ENCODE measurements at places on chromosomes 6 and 20.

DNA sequence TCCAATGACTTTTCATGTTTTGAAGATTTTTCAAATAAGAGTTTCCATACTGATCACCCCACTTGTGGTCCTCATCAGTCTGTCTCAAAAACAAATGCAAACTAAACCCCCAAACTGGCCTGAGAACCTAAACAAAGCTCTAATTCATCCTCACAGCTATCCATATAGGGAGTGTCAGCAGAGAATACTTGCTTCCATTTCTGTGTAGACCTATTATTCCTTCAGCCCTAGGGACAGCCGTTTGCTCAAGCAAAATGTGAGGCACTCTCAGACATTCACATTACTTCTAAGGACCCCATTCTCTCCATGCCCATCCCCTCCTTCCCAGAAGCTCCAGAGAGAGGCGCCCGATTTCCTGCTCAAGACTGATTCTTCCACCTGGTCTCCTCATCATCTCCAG lies 24.6 kb downstream of the DNAAF9 start:
- DNase-seq: no peak

DNA sequence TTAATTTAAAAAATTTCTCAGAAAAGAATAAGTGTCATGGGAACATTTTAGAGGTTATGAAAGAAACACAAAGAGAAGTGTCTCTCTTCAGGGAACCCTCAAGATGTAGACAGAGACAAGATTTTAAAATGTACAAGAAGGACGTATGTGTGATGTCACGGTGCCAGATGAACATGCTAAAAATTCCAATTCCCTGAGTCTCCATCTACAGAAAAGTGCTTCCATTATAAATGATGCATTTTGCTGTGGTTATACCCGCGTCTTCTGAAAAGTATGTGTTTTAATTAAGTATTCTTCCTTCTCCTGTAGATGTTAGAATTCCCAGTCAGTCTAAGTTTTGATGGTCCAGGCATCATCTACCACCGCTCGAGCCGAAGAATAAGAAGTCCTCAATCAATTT lies 489.1 kb downstream of the PREX1 start:
- no peak for DNase-seq

- DNase-seq: no peak
These were observed 31.8 kb upstream of the PLEKHG1 start for GRCh38 chr6:150567823-150568383.

DNA sequence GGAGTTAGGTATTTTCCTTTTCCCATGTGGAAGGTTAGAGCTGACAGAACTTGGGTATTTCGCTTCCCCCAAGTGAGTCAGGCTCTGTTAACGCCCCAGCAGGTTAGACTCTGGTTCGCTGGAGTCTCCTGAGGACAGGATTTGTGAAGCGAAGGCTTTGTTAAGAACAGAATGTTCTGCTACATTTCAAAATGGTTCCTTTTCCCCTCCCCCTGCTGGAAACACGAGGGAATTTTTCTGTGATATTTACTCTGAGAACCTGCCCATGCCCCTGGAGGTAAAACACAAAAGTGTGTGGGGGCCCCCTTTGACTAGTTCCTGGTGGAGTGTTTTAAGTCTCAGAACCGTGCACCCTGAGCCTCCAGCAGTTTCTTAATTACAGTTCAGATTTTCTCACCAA lies 731.4 kb upstream of the CITED2 start:
- DNase-seq: no peak

GRCh38 chr20:44762466-44763140 lies 16.9 kb downstream of the KCNK15 start:
- DNase-seq: no peak

DNA sequence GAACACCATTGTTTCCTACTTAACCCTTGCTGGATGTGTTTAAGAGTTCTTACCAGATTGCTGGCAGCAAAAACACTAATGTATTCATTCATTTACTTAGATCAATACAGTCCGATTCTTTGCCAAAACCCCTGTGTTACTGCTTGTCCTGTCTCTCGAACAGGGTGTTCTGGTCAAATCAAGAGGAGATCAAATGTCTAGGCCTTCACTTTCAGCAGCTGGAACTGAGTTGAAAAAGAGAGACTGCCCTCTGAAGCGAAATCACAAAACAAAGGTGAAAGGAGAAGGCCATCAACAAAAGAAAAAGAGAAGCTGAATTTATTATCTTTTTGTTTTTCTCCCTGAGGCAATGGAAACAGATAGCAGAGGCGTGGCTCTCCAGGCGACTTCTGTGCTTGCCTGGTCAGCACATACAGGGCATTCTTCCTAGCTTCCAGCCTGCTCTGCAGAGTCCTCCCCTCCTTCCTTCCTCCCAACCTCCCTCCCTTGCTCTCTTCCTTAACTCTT lies 44.1 kb upstream of the GCM1 start:
- no peak for DNase-seq

DNA sequence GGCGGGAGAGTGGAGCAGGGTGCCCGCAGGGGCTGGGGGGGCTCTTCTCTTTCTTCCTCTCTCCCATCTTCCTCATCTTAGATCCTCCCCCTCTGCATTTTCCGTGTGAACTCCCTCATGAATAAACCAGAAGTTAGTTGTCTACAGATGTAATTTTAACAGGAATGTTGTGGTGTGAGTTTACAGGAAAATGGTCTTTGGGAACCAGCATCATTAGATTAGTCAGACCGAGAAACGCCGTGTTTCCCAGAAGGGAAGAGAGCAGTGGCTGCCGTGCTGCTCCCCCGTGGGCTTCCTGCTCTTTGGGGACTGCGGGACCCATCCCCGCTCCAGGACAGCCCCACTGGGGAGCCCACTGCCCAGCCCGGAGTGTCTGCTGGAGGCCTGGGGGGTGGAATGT lies 3.4 kb downstream of the MYT1 start:
- DNase-seq: no peak

- DNase-seq: no peak
These were observed 182.7 kb downstream of the TAF4 start for GRCh38 chr20:61882716-61883615.

DNA sequence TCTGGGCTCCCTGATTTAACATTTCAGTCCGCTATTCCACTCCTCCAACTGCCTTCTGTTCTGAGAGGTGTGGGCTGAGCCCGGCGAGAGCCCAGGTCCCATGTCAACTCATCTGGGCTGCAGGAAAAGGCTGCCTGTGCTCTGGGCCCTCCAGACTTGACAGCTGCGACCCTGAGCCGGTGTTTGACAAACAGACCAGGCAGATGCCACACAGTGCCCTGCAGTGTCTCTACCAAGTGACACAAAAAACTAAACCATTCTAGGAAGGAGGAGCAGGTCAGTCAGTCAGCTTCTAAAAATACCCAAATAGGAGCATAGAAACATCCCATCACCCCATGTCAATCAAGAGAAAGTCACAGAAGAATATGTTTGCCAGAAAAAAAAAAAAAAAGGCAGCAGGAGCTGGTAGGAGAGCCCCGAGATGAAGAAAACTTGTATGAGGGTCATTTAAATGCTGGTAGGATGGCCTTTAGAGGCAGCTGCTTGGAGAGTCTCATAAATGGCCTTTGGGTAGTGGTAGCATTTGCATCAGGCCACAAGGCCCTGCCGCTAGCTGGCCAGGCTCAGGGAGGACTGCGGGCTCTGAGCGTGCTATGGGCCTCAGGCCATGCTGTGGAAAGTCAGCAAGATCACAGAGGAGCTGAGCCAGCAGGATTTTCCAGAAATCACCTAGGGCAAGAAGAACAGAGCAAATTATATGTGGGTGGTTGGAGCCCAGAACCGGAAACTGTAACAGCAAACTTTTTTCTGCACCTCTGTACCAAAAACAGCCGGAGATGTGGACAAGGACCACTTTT lies 36.6 kb upstream of the GFOD1 start:
- no peak for DNase-seq

- DNase-seq: no peak
These were observed 90.0 kb downstream of the ATP9A start for GRCh38 chr20:51678026-51678697.

GRCh38 chr6:44024574-44025219 lies 102.6 kb downstream of the MRPL14 start:
- DNase-seq: no peak

DNA sequence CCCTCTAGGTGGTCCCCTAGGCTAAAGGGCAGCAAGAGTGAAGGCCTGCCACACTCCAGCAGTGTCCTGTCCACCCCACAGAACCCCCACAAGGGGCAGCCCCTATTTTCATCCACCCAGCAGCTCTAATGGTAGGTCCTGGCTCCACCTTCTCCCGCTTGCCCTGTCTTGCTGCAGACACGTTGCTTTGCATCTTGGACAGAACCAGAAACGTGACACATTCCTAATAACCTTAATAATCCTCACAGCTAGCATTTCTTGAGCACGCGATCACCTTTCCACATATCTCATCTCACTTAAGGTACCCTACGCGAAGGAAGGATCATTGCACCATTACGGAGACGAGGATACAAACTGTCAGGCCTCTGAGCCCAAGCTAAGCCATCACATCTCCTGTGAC lies 11.7 kb upstream of the SLC22A23 start:
- no peak for DNase-seq

GRCh38 chr6:41901882-41902519 lies 6.8 kb upstream of the USP49 start:
- no peak for DNase-seq

DNA sequence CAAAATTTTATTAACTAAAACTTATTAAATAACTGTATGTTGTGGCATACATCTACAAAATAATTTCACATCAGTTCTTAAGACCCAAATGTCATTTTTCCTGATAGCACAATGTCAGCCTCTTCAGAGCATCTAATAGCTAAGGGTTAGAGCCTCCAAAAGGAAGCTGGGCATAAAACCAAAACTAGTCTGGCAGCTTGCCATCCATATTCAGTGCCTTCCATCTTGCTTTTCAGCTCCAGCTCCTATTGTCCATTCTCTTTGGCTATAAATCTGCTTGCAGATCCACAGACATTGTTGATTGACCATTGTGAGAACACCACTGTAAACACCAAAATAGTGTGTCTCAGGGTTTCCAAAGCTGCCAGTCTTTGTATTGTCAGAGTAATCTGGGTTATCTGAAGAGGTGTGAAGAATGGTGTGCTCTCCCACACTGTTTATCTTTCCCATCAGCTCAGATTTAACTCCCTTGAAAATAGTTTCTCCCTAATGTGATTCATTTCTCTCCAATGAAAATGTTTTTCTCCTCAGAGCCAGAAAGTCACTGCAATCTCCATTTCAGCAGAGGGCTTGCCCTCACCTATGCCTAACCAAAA lies 154.8 kb upstream of the KCNQ5 start:
- DNase-seq: no peak

DNA sequence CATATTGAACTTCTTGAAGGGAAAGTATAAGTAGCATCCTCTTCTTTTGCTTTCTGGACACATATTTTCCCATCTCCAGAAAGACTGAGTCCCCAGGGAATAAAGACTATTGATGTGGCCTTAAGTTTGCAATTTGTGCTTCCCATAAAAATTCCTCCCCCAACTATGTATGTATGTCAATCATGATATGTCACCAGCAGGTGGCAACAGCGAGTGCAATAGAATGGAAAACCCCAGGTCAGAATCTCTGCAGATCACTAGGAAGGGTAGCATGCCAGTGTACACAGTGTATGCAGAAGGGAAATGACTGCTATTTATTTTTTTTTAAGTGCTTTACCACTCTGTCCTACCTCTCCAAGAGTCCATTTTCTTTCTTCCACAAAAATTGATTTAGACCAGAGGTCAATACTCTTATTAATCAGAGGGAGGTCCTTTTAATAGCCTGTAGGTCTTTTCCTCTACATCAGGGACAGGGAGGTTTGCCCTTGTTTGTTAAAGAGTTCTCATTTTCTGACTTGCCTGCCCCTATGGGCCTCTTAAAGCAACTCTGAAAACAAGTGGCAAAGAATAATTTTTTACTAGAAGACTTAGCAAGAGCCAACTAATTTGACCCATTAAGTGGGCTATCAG lies 61.4 kb downstream of the BMP2 start:
- peak; percentile 67 for DNase-seq

DNA sequence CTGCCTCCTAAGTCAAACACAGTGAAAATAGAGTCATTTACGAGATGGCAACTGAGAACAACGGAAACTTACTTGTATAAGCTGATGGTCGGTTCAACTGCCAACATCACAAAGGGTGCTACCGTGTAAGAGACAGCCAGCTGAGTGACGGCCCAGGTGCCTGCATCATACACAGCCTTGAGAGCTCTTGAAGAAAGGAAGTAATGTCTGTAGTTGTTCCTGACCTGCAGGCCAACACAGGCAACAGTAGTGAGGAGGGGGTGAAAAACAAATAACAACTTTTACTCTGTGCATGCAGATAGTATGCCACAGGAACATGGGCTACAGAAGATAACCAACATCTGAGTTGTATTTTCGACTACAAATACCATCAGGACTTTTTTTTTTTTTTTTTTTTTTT lies 102.7 kb downstream of the MBOAT1 start:
- no peak for DNase-seq

- DNase-seq: no peak
These were observed 36.4 kb upstream of the FAM83B start for GRCh38 chr6:54810147-54810546.

GRCh38 chr6:6516666-6517458 lies 71.7 kb upstream of the LY86 start:
- no peak for DNase-seq

DNA sequence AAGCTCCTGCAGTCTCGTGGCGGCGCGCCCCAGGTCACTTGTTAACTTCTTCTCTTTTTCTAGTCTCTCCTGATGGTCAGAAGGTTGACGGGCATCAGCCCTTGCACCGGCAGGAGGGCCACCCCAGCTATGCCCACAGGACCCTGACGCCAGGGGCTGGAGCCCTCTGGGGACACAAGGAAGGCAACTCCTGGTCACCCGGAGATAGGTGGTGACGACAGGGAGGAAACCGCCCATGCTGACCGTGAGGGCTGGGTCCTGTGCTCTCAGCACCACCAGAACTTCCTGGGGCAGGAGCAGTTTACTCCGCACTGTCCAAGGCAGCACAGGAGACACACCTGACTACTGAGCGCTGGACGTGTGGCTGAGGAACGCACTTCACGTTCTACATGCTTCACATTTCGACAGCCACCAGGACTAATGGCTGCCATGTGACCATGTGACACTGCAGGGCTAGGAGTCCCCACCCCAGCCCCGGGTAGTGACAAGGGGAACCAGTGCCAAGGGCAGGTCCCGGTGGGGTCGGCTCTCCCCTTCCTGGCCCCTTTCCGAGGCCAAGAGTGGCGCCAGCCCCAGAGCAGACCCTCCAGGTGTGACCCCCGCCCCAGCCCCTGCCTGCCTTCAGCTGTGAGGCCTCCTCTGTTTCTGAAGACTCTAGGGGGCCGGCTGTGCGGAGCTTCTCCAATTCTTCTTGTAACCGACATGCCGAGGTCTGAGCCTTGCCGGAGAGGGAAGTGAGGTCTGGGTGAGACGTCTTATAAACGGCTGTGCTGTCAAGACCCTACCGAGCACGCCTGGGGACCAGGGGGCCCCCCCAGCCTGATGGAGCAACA lies 45.2 kb downstream of the DSTN start:
- DNase-seq: peak; percentile 48

- DNase-seq: no peak
These were observed 431.0 kb upstream of the IRAK1BP1 start for GRCh38 chr6:78436335-78436734.

- DNase-seq: peak; percentile 81
These were observed 73.9 kb downstream of the OR2B2 start for GRCh38 chr6:27838058-27838944.

- DNase-seq: no peak
These were observed 842.2 kb downstream of the EPHA7 start for GRCh38 chr6:92577077-92577719.

All from left lobe of liver (tissue), 2 donors.